ENCODE measurements at places on chromosomes 2 and 18.

GRCh38 chr2:37829616-37830395 is 95.3 kb upstream of the RMDN2 start:
- H3K27me3 ChIP-seq: no peaks in the 10 kb centered on the region
- peaks cover 4% of the 10 kb centered on the region for H3K4me1 ChIP-seq
- no peak for DNase-seq
- no peaks in the 10 kb centered on the region for H3K36me3 ChIP-seq

DNA sequence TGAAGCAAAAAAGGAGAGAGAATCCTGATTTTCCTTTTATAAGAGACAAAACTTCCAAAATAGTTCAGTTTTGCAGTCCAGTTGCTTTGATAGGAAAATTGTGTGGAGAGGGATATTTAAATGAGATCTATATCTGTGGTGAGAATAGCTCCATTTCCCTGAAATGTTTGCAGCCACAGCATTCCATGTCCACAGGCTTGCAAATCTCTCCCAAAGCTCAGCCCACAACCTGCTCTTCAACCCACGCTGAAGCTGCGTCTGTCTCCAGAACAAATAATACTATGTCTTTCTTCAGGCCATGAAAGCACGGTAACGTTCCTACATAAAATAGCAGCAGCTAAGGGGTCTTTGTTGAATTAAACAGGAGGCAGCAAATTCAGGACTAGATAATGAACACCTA is 31.8 kb downstream of the TMEM17 start:
- H3K4me1 ChIP-seq: peaks cover 30% of the 10 kb centered on the region
- peaks cover 33% of the 10 kb centered on the region for H3K27me3 ChIP-seq
- no peak for DNase-seq
- no peak overlapping the region for H3K27ac ChIP-seq

- no peaks in the 10 kb centered on the region for H3K36me3 ChIP-seq
- DNase-seq: no peak
- H3K27ac ChIP-seq: no peak overlapping the region
- no peak overlapping the region for H3K4me3 ChIP-seq
These were observed 104.2 kb downstream of the CRIM1 start for GRCh38 chr2:36459725-36460137.

DNA sequence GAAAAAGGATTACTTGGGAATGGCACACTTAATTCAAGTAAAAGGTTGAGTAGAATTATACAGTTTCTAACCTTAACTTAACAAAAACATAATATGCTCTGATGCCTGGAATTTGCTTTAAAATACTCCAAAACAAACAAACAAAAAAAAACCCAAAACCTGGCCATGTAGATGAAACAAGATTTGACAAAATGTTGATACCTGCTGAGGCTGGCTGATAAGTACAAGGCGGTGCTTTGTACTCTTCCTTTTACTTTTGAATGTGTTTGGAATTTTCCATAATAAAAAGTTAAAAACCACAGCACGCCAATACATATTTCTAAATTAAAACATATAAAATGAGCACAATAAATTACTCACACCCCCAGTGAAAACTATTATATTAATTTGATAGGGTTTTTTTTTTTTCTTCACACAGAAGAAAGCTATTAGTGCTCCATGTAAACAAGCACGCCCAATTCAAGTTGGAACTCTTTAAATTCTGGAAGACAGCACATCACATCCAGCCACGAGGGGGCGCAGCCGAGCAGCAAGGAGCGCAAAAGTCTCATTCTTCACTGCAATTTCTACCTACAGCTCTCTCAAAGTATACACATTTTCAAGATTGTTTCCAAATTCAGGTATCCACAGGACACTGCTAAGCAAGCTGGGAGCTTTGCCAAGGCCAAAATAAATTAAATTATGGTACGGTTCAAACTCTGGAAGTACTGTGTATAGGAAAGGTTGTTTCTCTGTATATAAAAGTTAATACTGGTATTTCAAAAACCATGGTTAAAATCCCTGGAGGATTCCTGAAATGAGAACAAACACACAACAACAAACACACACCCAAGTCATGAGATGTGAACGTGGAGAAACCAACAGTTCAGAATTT is 7.5 kb downstream of the SERTAD2 start:
- no peaks in the 10 kb centered on the region for H3K36me3 ChIP-seq
- H3K4me3 ChIP-seq: peak overlapping the region; percentile 78
- H3K4me1 ChIP-seq: peaks cover 53% of the 10 kb centered on the region
- DNase-seq: peak; percentile 78

DNA sequence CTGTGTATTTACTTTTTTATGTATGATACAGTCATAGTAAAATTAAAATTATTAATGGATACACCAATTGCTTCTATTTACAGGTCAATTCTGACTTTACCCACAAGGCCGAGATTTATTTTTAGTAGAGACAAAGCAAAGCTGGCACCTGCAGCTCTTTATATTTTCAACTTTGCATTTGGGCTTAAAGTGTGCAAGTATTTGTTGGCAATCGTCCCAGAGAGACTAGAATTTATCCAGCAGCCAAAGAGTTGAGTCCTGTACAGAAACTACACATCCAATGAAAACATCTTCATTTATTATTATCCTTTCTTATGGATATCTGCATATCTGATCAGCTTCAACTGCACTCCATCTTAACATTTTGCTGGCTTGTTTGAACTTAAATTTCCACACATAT is 485.6 kb downstream of the SOX11 start:
- no peak overlapping the region for H3K27ac ChIP-seq
- no peaks in the 10 kb centered on the region for H3K27me3 ChIP-seq
- H3K4me1 ChIP-seq: no peaks in the 10 kb centered on the region
- no peaks in the 10 kb centered on the region for H3K36me3 ChIP-seq

- no peaks in the 10 kb centered on the region for H3K4me1 ChIP-seq
- H3K27me3 ChIP-seq: no peaks in the 10 kb centered on the region
- H3K27ac ChIP-seq: no peak overlapping the region
- H3K36me3 ChIP-seq: no peaks in the 10 kb centered on the region
- H3K4me3 ChIP-seq: no peak overlapping the region
These were observed 642.1 kb downstream of the SATB2 start for GRCh38 chr2:198815626-198816025.

GRCh38 chr2:218805627-218806026 is 23.7 kb downstream of the CYP27A1 start:
- H3K4me1 ChIP-seq: no peaks in the 10 kb centered on the region
- peaks cover 8% of the 10 kb centered on the region for H3K36me3 ChIP-seq
- H3K27me3 ChIP-seq: peaks cover 44% of the 10 kb centered on the region
- no peak for DNase-seq
- no peak overlapping the region for H3K27ac ChIP-seq
- H3K4me3 ChIP-seq: no peak overlapping the region

- H3K27ac ChIP-seq: no peak overlapping the region
- H3K27me3 ChIP-seq: no peaks in the 10 kb centered on the region
- H3K36me3 ChIP-seq: peaks cover 62% of the 10 kb centered on the region
- no peak for DNase-seq
- H3K4me3 ChIP-seq: no peak overlapping the region
- H3K4me1 ChIP-seq: no peaks in the 10 kb centered on the region
These were observed 38.4 kb downstream of the KIDINS220 start for GRCh38 chr2:8799004-8799403.

DNA sequence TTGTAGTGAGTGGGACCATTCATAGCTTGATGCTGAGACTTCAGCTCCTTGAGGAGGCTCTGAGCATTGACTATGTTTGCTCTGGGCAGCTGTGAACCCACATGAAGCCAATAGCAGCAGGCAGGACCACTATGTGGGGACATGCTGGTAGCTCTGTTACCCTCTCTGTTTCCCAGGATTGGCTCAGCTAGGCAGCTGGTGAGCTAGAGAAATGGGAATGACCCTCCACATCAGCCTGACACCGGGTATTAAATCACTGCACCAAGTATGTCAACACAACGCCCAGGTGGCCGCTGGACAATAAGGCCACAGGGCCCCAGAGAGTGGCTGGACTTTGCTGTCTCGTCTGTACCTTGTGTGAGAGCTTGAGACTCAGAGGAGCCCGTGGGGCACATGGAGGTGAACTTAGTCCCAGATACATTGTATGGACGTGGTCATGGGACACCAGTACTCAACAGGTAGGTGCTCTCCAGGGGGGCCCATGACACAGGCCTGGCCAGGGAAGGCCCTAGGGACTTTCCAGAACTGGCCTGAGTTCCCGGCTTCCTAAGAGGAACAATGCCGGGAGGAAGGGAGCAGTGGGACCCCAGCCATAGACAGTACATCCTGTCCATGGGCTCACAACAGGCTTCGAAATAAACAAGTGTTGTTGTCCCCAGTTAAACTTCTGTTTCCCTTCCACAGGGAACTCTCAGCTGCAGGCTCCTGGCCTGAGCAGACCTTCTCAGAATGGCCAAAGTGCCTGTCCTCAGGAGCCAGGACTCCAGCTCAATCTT is 35.2 kb downstream of the HS1BP3 start:
- peaks cover 7% of the 10 kb centered on the region for H3K36me3 ChIP-seq
- DNase-seq: no peak
- H3K4me1 ChIP-seq: peaks cover 5% of the 10 kb centered on the region
- no peak overlapping the region for H3K4me3 ChIP-seq

DNA sequence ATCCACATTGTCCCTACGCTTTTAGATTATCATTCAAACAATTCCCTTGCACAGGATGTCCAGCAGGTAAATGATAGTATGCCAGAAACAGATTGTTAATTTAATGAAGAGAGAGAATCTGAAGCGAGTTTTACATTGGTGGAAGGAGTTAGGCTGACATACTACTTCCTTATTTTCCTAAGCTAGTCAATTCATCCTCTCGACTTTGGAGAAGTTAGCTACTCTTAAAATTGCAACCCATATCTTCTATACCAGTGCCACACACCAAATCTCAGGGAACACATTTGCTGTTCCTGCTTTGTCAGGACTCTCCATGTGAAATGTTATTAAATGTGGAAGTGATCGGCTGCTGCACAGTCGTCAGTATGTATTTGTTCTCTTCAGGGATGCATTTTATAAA is 249.2 kb downstream of the NAPG start:
- no peaks in the 10 kb centered on the region for H3K4me1 ChIP-seq
- peaks cover 5% of the 10 kb centered on the region for H3K36me3 ChIP-seq
- peaks cover 33% of the 10 kb centered on the region for H3K27me3 ChIP-seq

DNA sequence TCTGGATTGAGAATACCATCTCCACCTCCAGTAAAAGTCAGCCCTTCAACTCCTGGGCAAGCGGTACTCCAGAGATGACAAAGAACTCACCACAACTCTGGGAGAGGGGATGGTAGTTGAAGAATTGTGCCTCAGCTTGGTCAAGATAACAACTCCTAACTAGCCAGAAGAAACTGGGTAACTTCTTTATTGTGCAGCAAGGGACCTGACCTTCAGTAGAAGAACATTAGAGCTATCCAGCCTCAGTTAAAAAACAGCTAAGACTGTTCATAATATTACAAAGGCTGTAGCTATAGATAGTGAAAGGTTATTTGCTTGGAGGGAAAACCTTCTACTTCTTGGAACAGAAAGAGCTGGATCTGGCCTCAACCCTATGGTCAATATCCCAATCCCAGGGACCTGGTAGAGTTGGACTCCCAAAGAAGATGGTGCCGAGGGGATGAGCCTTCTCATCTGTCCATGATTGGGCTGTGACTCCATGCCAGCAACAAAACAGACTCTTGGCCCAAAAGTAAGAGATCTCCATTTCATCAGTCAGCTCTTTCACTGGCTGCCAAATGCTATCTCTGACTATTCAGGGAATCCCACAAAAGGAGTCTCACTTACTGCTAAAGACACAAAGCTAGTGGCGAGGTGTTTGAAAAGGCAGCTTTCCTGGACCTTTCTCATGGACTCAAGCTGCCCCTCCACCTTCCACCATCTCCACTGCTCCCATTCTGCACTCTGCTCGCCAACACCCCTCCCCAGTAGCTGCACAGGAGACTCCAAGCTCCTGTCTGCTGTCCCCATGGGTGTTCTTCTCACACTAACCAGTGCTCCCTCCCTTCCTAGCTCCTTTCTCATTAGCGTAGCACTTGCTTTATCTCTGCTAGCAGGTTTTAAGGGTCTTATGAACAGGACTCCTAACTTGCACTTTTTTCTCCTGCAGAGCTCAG is 145.8 kb downstream of the CAPN13 start:
- no peak overlapping the region for H3K4me3 ChIP-seq
- H3K27ac ChIP-seq: no peak overlapping the region
- H3K36me3 ChIP-seq: peaks cover 3% of the 10 kb centered on the region
- H3K27me3 ChIP-seq: peaks cover 6% of the 10 kb centered on the region

- H3K36me3 ChIP-seq: peaks cover 5% of the 10 kb centered on the region
- DNase-seq: peak; percentile 8
- no peak overlapping the region for H3K4me3 ChIP-seq
These were observed 175.5 kb downstream of the ZNF407 start for GRCh38 chr18:74773171-74773624.

- H3K27ac ChIP-seq: no peak overlapping the region
- peaks cover 29% of the 10 kb centered on the region for H3K27me3 ChIP-seq
- H3K36me3 ChIP-seq: no peaks in the 10 kb centered on the region
These were observed 96.3 kb downstream of the EVA1A start for GRCh38 chr2:75464348-75464946.

DNA sequence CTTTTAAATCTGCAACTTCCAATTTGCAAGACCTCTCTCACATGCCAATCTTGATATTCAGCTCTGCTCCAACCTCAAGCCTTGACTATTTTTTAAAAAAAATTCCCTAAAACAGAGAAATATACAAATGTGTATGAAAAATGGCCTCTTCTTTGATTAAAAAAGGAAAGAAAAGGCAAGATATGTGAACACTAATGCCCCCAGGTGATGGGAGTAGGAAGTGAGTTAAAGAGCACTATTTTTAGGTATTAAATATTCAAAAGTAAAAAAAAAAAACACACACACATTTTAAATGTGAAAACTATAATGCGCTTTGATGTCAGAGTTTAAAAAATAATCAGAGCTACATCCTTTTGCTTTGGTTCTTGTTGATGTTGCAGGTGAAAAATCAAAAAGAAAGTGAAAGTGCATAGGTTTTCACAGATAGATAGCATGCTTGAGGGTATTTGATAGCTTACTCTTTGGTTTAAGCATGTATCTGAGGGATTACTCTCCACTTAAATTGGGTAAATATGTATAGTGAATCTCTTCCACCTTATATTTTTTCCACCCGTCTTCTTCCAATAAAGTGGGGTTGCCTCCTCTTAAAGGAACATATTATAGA is 406.0 kb upstream of the POU3F3 start:
- no peaks in the 10 kb centered on the region for H3K36me3 ChIP-seq
- H3K4me1 ChIP-seq: no peaks in the 10 kb centered on the region
- H3K27me3 ChIP-seq: no peaks in the 10 kb centered on the region
- DNase-seq: no peak

- H3K27me3 ChIP-seq: peaks cover 27% of the 10 kb centered on the region
- peak overlapping the region; percentile 100 for H3K4me3 ChIP-seq
These were observed 625 bp upstream of the NBAS start for GRCh38 chr2:15561574-15562344.

DNA sequence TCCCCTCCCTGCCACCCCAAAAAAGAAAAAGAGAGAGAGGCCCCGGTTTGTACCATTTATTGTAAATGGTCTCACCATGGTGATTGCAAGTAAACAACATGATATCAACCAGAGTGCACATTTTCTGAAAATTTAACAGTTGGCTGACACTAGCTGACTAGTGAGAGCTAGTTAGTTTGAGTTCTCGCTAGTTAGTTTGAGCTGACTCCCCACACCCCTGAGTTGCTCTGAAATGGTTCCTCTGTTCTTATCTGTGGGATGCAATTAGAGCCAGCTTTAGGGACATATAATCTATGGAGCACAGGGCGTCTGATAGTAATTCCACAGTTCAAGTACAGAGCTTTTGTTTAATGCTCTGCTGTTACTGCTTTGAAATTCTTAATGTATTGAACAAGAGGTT is 13.1 kb downstream of the CASP10 start:
- H3K36me3 ChIP-seq: peaks cover 11% of the 10 kb centered on the region
- H3K27me3 ChIP-seq: no peaks in the 10 kb centered on the region
- H3K4me3 ChIP-seq: no peak overlapping the region
- no peak for DNase-seq

GRCh38 chr2:128770143-128771085 is 451.7 kb upstream of the HS6ST1 start:
- H3K4me3 ChIP-seq: no peak overlapping the region
- DNase-seq: no peak
- no peaks in the 10 kb centered on the region for H3K27me3 ChIP-seq
- no peaks in the 10 kb centered on the region for H3K36me3 ChIP-seq
- H3K4me1 ChIP-seq: no peaks in the 10 kb centered on the region
- H3K27ac ChIP-seq: no peak overlapping the region

Measured in naive B cell (primary cell).